ENCODE measurements at places on chromosomes 1 and 21.

DNA sequence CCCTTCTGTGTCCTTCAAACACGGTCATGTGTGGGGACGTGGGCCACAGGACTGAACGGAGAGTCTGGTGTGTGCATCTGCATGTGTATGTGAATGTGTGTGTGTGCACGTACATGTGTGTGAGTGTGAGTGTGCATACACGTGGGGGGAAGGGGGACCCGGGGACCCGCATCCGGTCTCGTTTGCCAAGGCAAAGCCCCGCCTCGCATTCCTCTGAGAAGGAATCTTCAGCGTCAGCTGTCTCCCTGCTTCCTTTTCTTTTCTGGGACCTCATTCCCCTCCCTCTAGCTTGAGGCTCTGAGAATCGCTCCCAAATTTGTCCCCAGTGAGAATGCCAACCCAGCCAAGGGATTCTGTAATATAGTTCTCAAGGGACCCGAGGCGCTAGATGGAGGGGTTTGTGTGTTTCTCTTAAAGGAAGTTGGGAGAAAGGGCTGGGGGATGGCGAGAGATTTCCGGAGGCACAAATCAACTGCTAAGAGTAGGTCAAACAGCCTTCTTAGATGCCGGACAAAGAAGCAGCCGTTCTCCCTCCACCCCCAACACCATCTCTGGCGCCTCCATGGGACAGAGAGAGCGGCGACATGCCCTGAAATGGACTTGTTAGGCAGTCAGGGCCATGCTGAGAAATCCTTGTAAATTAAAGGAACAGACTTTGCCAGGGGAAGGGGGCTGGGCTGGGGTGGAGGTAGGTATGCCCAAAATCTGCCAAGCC lies 6.6 kb downstream of the IFFO2 start:
- no peak for DNase-seq

DNA sequence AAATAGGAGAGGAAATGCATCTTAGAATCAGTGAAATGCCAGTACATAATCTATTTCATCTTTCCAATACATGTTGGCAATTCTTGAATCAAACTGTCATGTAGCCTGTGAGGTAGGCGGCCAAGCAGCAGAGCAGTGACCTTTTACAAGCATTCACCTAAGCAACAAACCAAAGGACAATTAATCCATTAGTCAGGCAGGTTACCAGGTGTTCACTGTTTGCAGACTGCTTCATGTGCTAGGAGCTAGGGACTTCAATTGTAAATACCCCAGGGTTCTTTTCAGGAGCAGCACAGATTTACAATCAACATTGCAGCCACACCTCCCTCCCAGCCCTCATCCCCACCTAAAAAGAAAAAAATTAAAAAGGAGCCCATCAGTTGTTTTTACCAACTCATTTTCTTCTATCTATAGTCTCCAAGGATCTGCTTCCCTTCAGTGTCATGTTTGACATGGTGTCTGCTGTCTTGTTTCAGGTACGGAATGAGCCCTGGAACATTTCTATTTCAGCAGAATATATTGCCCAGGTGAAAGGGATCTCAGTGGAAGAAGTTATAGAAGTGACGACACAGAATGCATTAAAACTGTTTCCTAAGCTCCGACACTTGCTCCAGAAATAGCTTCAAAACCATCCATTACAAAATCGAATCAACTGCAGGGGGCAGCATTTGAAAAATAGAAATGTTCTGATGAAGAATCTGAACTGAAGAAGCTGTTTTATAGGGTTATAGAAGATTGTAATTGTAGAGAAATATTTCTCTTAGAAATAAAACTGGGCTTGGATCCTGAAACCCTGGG lies 23.0 kb downstream of the TATDN3 start:
- DNase-seq: no peak

GRCh38 chr1:178713259-178713658 lies 11.8 kb upstream of the RALGPS2 start:
- DNase-seq: no peak

GRCh38 chr1:88697503-88697902 lies 13.4 kb downstream of the PKN2 start:
- no peak for DNase-seq

DNA sequence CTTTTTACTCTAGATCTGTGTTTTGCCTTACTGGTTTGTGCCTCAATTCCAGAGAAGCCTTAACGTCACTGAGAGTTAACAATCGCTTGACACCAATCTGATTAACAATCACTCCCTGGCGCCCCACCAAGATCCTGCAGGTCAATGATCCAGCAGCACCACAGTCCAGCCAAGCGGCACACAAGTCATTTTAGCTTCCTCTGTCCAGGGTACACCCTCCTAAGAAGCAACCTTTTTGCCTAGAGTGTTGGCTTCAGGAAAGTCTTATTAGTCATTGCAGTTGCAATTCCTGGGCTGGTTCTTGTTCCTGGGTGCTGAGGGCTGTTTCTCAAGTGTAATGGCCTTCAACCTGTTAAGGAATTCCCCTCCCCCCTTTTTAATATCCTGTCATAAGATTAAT lies 323.0 kb upstream of the USP25 start:
- no peak for DNase-seq

GRCh38 chr1:108199201-108199691 lies 897 bp downstream of the SLC25A24 start:
- DNase-seq: no peak

GRCh38 chr1:201299968-201300367 lies 16.7 kb downstream of the PKP1 start:
- no peak for DNase-seq

DNA sequence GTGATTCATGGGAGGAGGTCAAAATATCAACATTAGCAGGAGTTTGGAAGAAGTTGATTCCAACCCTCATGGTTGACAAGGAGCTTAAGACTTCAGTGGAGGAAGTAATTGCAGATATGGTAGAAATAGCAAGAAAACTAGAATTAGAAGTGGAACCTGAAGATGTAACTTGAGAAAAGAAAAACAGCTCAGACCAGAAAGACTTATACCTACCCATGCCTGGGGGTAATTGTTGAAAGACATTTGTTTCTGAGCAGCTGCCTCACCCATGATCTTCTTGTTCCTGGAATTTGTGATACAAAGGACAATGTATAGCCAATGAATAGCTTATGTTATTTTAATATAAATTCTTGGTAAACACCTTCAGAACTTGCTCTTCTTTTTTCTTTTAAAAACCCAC lies 128.6 kb downstream of the LRIG2 start:
- no peak for DNase-seq

GRCh38 chr1:156642265-156643048 lies 540 bp downstream of the BCAN start:
- no peak for DNase-seq

GRCh38 chr21:42042651-42043050 lies 28.5 kb upstream of the UMODL1 start:
- DNase-seq: no peak

- no peak for DNase-seq
These were observed 234.5 kb upstream of the HOOK1 start for GRCh38 chr1:59580257-59580656.

GRCh38 chr1:77504986-77505385 lies 177.5 kb downstream of the ZZZ3 start:
- no peak for DNase-seq

GRCh38 chr1:40247655-40248054 lies at the start of gene TMCO2:
Gene TMCO2, plus strand, starts transcription at chr1:40247937. Its CDS starts 57 bp downstream, at chr1:40247994.
- DNase-seq: no peak

DNA sequence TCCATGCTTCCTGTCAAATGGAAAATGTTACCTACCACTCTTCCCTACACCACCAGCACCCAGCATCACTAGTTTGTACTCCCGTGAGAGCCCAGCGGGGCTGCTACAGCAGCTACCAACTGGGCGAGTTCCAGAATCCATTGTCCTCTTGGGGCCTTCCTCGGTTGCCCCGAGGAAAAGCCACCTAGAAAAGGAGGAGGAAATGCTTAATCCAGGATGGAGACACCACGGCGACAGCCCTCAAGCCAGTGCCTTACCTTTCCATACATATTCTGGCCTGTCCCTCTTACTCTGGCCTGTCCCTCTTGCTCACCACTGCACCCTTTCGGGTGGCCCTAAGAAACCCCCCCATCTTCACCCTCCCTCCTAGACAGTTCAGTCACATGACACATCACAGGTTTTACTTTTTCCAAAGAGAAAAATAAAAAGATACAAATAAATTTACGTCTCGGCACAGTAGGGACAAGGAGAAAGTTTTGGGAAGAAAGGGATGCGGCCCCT lies 478 bp downstream of the RIT1 start:
- no peak for DNase-seq

DNA sequence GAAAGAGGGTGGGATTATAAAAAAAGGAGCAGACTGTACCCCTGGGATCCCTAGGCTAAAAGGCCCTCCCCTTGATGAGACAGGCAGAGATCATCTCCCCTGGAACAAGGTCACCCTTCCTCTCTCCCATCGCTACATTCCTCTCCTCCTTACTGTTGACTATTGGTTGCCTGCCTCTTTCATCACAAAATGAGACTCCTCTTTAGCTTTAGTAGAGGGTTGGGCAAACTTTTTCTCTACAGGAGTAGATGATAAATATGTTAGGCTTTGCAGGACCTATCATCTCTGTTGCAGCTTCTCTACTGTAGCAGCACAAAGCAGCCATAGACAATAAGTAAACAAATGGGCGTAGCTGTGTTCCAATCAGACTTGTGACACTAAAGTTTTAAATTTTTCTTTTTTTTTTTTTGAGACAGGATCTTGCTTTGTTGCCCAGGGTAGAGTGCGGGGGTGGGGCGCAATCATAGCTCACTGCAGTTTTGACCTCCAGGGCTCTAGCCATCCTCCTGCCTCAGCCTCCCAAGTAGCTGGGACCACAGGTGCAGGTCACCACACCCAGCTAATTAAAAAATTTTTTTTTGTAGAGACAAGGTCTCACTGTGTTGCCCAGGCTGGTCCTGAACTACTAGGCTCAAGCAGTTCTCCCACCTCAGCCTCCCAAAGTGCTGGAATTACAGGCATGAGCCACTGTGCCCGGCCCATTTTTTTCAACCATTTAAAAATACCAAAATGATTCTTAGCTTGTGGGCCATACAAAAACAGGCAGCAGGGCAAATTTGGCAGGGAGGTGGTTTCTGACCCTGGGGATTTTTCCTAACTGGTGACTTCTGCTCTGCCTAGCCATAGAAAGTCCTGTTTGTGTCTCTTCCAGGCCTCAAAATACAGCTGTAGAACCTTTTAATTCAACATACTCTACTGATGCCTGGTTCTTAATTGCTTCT lies 15.1 kb downstream of the MCL1 start:
- DNase-seq: no peak

GRCh38 chr1:227777646-227778045 lies 37.8 kb upstream of the PRSS38 start:
- no peak for DNase-seq

DNA sequence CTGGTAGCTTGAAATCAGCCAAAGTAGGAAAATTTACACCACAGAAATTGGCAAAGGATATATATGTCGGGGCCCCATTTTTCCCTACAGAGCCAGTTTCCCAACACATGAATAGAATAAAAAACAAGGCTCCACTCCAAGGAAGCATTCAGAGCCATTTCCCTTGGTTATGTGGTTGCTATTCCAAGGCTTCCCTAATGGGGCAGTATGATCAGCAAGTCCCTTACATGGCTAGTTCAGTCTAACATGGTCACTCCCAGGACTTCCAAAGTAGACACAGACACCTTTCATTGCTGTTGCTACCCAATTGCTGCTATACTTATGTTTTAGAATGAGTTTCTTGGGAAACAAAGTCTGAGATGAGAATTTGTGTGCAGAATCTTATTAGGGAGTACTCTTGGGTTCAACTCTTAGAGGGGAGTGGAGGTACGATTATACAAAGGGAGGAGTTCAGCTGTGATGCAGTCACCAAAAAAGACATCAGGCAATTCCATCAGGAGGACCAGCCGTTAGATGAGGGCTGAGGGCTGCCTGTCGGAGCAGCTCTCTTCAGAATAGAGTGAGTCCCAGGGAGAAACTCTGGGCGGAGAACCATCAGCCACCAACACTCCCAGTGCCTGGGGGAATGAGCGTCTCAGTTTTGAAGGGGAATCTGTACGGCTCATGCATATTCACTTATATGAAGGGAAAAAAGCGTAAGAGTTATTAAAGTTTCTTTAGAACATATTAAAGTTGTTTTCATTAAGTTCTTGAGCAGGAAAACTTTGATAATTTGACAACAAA lies 92.9 kb downstream of the C21orf91 start:
- DNase-seq: no peak

- no peak for DNase-seq
These were observed 150.7 kb downstream of the CLIC6 start for GRCh38 chr21:34819357-34819999.

GRCh38 chr1:242002072-242002471 lies 3.2 kb upstream of the MAP1LC3C start:
- DNase-seq: no peak

DNA sequence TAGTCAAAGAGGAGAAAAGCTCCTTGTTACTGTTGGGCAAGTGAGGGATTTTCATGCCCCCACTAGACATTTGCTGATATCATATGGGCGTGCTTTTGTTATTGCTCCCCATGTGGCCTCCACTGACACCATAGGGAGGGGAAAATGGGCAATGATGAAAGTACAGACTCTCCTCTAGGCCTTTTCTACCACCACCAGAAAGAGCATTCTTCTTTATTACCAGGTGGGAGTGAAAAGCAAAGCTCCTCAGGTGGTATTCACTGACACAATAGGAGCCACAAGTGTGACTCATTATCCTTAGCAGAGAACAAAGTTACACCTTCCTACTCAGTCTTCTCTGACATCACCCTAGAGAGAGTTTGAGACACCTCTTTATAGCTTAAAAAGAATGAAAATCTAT lies 667.1 kb downstream of the LTN1 start:
- DNase-seq: no peak
